Stimulated activated CD8-positive, alpha-beta memory T cell treated with anti-CD3 and anti-CD28 coated beads, Interleukin-15, amount 100 ng/mL, for 24 hours (primary cell): ENCODE measurements at places on chromosomes 2 and 18.
A peak's percentile ranks its signal among the peaks of the same experiment; 100 is the strongest.

DNA sequence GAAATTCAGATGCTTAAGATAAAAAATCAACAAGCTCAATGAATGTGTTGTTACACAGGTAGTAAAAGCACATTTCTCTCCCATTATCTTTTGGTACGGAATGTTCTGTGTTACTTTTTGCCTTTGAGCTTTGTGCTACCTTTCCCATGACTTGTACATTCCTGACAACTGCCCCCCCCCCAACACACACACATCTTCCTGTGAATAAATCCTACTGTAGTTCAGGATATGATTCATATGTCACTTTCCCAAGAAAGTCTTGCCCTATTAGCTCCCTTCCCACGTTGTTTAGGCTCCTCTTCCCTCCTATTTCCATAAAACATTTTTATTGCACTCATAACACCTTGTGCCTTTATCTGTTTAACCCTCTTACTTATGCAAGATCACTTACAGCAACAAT, 442.6 kb upstream of the LRATD1 start:
- DNase-seq = no peak

DNA sequence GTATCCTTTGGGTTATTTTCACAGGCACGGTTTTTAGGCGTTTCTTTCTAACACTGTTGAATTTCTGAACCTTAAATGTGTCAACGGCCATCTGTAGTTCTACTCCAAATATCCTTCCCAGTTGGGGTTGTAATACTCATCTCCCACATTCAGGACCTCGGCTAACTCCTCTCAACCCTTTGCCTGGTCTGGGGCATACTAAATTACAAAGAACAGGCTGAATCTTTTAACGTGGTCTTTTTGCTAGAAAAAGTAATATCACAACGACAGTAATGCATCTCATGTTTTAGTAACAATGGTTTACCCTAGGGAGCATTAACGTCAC, 2.1 kb downstream of the RPRM start:
- DNase-seq = no peak

DNA sequence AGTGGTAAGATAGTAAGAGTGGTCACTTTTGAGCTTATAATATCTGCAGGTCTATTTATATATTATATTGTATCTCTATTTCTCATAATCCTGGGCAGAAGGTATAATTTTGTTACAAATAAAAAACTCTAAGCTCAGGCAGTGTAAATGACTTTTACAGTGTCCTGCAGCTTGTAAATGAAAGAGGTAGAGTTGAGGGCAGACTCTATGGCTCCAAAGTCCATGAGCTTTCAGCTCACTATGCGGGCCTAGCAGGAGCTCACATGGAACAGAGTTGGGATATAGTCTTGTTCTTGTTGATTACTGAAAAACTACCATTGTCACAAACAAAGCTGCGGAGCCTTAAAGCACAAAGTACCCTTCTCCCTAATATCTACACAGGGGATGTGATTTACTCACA, 361.4 kb downstream of the LNPK start:
- DNase-seq = no peak

- no peak for DNase-seq
Observed at GRCh38 chr2:121254748-121255147, 30.3 kb downstream of the TFCP2L1 start.

- no peak for DNase-seq
Observed at GRCh38 chr2:130808482-130809268, 28.0 kb upstream of the ARHGEF4 start.

DNA sequence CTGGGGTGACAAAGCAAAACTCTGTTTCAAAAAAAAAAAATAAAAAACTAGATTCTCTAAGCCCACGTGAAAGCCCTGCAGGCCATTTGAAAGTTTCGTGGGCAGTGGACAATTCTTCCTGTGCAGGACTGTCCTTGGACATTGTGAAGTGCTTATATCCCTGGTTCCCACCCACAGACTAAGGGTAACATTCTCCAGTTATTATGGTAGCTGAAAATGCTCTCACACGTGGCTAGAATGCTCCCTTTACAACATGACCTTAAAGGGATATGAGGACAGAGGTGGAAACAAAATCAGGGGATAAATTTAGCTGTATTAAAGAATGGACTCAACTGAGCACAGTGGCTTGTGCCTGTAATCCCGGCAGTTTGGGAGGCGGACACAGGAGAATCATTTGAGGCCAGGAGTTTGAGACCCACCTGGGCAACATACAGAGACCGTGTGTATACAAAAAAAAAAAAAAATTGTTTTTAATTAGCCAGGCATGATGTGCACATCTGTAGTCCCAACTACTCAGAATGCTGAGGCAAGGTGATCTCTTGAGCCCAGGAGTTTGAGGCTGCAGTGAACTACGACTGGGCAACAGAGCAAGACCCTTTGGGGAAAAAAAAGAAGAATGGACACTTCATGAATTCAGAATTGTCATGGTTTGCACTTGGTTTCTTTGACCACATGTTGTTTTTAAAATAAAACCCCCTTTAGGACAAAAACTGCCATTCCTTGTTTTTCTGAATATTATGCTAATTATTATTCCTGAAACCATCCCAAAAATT, 167.9 kb downstream of the MGAT5 start:
- DNase-seq = no peak

GRCh38 chr2:169824373-169825333, at the start of gene METTL5:
Gene METTL5 (minus strand): TSS chr2:169824905. CDS start chr2:169824597, 308 bp downstream.
- peak; percentile 64 for DNase-seq

GRCh38 chr2:9179572-9180201, 26.9 kb upstream of the ASAP2 start:
- no peak for DNase-seq
